ENCODE measurements at places on chromosomes 5 and 9.

GRCh38 chr5:33300209-33300742, 140.5 kb upstream of the TARS1 start:
- no peak for DNase-seq

DNA sequence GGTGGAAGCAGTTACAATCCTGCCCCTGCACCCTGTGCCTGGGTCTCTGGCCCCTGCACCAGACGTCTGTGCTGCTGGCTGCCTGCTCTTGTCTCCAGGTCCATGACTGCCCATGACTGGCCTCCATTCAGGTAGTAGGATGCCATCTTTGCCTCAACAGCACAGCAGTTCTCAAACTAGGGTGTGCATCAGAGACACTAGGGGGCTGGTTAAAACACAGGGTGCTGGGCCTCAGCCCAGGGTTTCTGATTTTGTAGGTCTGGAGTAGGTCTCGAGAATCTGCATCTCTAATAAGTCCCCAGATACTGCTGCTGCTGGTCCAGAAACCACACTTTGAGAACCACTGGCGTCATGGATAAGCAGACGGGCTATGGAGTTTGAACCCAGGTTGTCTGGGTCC, 24.0 kb downstream of the COL15A1 start:
- no peak for DNase-seq

DNA sequence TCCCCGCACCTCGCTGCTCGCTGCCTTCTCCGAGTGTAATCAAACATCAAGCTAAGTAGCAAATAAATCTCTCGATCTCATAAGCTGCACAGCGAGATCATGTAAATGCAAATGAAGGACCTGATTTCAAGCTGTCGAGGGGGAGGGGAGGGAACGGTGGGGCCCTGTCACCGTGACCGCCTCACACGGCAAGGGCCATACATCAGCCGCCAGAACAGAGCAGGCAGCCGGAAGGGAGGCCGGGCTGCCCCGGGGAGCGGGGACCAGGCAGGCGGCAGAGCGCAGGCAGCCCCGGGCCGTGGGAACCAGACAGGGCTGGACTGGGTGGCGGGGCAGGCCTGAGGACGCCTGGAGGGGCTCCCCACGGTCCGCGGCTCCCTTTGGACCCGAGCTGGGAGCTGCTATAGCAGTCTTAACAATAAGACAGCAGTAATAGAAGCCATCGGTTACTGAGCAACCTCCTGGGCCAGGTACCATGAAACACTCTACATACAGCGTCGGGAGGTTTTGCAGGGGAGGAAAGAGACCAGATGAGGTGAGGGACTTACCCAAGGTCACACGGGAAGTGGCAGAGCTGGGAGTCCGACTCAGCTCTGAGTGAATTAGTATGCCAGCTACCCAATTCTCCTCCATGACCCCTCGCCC, 76.8 kb downstream of the CFAP77 start:
- no peak for DNase-seq

DNA sequence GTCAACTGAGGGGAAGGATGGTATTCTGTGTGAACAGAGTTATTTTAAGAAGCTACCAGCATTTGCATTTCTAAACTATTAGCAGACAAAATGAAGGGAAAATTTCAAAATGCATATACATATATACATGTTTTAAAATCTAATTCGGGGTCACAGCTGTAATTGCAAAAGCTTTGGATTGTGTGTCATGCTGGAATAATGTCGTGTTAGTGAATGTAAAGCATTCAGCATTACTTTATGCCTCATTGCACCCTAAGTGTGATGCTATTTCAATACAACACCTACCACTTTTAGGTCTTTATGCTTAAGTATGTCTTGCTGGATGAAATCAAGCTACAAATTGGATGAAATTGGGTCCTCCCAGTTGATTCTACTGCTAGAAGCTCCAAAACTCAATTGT, 687.6 kb upstream of the MEF2C start:
- DNase-seq: no peak

GRCh38 chr9:134322781-134323241, 3.4 kb upstream of the RXRA start:
- DNase-seq: no peak

DNA sequence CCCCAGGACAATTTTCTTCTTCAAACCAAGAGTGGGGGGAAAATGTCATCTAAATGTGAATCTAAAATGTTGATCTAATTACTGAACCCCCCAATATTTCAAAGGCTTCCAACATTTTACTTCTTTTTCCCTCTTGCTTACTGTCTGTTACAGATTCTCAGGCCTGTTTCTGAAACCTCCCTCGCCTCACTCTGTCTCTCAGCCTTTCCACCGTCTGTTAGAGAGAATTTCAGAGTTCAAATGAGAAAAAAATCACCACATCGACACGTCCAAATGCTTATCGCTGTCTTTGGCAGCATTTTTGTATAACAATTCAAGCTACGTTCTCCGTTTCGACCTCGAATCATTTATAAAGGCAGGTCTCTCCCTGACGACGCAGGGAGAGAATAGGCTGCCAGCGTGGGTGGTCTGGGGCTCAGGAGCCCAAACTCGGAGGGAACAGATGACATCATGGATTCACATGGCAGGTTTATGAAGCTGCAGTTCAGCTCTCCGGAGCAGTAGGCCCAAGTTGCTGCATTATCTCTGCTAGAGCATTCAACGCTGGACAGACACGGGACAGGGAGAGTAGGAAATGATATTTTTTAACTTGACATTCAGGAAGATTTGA, 139.8 kb downstream of the GAS1 start:
- no peak for DNase-seq

- no peak for DNase-seq
Observed at GRCh38 chr5:111983459-111983858, 226.5 kb upstream of the NREP start.

GRCh38 chr5:122507581-122507980, 195.5 kb downstream of the SNCAIP start:
- no peak for DNase-seq

- DNase-seq: no peak
Observed at GRCh38 chr5:95298651-95299050, 13.8 kb upstream of the MCTP1 start.

GRCh38 chr9:101307524-101308213, 77.1 kb downstream of the BAAT start:
- no peak for DNase-seq

Data from NCI-H1048 (cell line).